ENCODE measurements at places on chromosomes 3 and 15.

DNA sequence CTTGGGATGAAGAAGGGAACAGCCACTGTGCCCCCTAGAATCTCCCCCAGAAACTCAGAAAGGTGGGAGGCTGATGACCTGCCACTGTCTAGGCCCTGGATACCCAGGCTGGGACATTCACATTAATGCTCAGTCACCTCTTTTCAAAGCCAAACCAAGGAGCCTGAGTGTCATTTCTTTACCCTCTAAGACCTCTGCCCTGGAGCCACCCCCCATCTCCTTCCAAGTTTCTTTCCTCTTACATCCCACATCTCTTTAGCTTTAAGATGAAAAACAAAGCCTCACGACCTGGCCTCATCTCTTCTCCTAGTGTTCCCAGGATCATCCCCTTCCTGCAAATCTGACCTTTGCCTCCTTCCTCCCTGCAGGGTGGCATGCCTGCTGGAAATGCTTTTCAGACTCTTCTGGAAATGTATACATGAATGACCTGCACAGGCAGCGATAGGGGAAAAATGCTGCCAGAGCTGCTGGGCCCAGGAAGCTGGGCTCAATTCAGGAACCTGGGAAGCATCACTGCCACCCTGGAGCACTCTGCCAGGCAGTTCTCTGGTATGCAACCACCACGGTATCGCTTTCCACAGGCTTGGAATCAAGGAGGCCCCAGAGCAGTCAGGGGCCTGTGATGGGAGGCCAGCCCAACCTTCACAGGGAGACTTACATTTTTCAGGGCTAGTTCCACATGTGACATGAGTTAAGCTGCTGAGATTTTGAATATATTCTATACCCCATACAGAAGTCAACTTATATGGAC lies 67.6 kb downstream of the DAPK2 start:
- DNase-seq, result no peak

DNA sequence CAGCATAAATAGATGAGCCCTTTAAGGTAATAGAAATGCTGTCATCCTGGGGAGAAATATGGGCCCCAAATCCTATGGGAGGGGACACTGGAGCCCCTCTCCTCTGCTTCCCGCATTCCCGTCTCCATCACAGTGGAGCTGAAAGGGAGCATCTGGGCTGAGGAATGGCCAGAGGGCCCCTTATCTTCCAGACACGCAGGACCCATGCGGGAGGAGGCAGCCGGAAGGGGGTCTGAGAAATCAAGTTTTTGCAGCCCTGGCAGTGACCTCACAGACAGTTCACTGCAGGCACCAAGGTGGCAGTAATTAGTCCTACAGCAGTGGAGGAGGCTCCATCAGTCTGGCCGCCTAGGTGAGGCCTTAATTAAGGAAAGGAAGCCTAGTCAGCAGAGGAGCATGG lies 80.2 kb downstream of the RAB11A start:
- DNase-seq, result no peak

- no peak for DNase-seq
These were observed 39.3 kb upstream of the PRICKLE2 start for GRCh38 chr3:64264501-64265109.

DNA sequence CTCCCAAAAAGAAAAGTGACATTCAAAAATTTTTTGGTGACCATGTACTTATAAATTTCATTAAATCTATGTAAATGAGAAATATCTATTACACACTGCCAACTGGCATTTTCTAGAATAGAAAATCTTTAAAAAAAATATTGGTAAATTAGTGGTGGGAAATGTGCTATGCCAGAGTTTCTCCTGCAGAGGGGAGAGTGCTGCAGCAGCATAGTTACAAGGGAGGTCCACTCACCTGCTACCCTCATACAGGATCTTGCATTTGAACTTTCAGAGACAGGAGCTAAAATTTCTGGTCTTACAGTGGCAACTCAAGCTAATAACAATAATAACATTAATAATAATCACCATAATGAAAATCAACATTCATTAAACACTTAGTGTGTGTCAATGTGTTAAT lies 459.6 kb downstream of the NSUN3 start:
- no peak for DNase-seq

GRCh38 chr3:79326642-79327041 lies 441.2 kb downstream of the ROBO1 start:
- DNase-seq, result no peak

DNA sequence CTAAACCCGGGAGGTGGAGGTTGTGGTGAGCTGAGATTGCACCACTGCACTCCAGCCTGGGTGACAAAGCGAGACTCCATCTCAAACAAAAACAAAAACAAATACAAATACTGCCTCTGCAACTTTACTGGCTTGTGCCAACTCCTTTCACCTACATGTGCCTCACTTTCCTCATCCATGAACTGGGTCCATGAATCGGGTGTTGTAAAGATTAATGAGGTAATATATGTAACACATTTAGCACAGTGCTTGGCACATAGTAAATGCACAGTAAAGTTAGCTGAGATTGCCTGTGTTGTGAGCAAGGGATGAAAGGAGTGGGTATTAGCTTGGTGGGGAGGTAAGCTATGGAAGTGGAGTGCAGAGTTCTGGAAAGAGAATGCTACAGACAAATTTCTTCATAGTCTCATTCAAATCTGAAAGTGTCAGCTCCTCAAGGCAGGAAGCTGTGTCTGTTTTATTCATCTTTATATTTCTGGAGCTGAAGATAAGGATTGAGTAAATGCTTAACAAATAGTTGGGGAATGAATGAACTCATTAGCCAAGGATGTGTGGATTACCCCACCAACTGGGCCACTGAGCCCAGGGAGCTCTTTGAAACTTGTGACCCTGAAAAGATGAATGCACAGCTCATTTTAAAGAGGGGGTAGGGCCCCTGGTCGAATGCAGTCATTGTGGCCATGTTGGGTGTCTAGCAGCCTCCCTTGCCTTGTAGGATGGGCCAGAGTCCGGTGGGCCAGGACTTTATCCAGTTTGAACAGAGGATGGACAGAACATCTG lies 7.7 kb upstream of the CDCP1 start:
- DNase-seq, result no peak

DNA sequence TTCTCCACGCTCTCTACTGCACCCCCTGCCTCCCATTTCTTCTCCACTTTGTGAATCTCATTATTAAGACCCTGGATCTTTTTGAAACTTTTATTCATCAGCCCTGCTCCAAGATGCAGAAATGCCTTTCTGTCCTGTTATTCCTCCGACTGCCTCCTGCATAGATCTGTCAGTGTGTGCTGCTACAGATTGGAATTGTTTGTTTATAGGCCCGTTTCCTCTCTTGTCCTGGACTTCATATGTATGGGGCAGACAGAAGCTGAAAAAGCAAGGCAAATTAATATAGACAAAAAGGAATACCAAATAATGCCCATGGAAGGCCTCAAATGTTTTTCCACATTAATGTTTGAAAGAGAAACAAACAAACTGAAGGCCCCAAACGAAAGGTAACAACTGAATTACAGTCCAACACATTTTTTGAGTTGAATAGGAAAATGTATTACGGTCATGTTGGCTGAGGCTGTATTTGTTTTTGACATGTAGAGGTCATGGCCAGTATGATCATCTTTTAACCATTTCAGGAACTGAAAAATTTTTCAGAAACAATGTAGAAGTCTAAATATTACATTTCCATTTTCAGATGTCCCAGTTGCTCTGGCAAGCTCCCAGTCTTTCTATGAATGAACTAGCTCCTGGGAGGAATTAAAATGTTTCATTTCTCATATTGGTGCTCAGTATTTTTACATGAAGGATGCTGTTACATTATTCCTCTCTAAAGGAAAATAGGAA lies 8.8 kb downstream of the CHST2 start:
- no peak for DNase-seq

DNA sequence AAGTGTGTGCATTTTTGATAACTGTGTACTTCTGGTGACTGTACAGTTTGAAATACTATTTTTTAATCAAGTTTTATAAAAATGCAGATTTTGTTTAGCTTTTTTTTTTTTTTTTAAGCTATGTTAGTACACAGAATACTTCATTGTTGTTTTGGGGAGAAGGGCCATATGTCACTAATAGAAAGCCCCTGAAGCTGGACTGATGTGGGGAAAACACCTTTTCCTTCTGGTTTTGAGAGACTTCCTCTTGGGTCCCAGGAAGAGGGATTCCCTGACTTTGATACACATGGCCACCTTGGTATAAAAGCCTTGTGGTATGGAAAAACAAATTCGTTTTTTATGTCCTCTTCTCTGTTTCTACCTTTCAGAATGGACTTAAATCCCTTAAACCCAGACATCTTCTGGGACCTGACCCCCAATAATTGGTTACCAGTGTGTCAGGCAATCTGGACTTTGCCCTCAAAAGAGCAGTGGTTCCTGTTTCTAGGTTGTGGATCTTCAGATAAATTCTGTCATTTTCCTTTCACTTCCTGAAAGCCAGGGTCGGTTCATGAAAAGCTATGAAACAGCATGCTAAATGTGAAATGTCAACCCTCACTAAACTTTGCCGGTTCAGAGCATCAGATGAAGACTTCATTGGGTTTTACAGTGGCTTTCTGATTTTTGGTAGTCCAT lies 31.1 kb upstream of the BLOC1S6 start:
- DNase-seq, result no peak

DNA sequence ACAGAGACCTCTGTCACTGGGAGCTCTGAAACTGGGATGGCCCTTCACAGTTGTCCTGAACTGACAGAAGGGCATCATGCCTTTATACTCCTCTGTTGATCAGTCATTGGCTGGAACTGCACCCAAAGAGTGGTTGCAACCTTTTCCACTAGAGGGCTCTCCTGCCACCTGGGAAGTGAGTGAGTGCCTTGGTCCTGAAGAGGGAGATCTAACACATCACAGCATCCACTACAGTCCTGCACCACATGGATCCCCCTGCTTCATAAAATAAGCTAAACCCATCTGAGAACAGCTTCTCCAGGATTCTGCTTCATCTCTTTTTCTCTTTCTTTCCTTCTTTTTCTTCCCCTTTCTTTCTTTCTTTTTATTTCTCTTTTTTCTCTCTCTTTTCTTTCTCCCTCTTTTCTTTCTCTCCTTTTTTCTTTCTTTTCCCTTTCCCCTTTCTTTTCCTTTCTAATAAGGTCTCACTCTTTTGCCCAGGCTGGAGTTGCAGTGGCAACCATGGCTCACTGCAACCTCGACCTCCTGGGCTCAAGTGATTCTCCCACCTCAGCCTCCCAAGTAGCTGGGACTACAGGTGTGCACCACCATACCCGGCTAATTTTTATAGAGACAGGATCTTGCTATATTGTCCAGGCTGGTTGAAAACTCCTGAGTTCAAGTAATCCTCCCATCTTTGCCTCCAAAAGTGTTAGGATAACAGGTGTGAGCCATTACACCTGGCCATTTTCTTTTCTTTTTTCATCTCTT lies 42.8 kb upstream of the RAF1 start:
- no peak for DNase-seq

DNA sequence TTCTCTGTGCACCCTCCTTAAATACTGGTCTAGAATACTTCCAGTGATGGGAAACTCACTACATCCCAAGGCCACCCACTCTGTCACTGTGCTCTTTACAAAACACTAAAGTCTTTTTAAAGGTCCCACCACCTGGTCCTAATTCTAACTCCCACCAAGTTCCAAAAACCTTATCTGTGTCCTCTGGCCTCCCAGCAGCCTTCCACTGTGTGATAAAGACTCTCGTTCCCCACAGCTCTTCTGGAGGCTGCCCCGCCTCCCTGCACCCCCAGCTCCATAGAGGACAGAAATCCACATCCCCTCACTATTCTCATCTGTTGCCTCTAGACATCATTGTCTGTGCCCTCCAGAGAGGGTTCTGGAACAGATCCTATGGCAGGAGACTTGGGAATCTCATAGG lies 276.4 kb downstream of the FAM43A start:
- no peak for DNase-seq

DNA sequence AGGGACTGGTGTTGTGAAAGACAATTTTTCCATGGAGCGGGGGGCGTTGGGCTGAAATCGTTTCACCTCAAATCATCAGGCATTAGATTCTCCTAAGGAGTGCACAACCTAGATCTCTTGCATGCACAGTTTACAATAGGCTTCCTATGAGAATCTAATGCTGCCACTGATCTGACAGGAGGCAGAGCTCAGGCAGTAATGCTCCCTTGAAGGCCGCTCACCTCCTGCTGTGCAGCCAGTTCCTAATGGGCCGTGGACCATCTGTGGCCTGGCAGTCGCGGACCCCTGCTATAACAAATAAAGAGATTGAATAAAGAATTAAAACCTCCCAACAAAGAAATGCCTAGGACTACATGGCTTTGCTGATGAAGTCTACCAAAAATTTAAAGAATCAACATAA lies 25.3 kb upstream of the ANKRD28 start:
- no peak for DNase-seq

DNA sequence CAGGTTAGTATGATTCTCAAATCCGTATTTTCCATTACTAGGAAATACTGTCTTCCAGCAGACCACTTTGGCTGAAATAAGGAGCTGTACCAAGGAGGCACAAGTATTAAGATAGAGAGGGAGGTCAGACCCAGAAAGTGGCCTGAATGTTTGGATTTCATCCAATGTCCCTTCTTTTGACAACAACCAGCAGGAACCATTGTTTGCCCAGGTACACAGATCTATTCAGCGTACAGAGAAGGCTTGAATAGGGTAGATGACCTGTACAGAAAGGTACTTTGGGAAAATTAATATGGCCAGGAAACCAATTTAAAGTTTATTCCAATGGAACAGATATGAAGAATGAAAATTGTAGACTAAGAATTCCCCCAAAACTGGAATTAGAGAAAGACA lies 12.6 kb downstream of the MTHFS start:
- DNase-seq, result no peak

DNA sequence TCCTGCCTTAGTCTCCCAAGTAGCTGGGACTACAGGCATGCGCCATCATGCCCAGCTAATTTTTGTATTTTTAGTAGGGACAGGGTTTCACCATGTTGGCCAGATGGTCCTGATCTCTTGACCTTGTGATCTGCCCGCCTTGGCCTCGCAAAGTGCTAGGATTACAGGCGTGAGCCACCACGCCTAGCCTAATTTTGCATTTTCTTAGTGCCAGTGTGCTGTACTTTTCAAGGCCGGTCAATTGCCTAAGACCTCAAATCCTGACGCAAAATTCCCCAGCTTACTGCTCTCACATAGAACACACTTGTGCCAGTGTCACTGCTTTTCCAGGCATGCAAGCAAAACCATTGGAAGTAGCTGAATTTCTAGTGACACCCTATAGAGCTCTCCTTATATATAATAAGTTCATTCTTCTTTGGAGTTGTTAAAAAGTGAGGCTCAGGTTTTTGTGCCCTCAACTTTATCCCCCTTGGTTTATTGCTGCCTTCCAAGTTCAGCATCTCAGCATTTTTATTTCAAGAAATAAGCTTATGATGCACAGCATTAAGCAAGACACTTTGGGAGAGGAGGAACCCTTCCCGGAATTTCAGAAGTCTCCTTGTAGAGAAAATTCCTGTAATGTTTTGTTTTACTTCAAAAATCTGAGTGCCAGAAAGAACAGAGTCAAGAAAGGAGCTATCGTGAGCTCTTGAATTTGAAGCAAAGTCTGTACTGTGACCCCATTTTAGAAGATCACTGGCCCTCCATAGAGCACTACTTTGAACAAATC lies 93.2 kb downstream of the FILIP1L start:
- DNase-seq, result no peak

- DNase-seq, result no peak
These were observed 15.4 kb upstream of the BTLA start for GRCh38 chr3:112514527-112515128.

Measured in cortex of kidney (tissue), 1 donor.